CD4-positive, alpha-beta T cell treated with Interleukin-6 at 100 ng/mL for 8 hours (primary cell): ENCODE measurements at places on chromosomes 4 and X.

DNA sequence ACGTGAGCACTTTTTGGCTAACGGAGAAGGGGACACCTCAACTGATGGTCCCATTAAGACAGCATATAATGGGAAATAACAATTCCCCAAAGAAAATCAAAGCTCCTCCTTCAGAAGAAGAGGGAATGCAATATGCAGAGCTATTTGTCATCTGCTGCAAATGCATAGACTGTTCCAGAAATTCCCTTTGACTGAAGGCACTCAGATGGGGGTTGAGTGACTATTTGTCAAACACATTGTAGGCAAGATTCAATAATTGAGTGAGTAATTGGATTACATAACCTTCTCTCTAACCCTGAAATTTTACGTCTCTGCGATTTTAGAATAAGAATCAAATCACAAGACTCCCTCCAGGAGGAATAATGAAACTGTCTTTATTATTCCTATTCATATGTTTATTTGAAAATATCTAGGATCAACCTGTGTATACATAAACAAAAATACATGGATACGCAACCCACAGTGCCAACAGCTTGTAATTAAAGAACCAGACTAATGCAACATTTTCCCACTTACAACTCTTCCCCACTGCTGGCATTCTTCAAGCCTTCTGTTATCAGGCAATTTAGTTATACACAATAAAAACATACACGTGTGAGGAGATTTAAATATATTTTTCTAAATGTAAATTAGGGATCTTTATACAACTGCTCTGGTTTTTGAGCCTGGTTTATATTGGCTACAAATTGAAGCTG lies 256.6 kb downstream of the GBA3 start:
- no peak for DNase-seq

DNA sequence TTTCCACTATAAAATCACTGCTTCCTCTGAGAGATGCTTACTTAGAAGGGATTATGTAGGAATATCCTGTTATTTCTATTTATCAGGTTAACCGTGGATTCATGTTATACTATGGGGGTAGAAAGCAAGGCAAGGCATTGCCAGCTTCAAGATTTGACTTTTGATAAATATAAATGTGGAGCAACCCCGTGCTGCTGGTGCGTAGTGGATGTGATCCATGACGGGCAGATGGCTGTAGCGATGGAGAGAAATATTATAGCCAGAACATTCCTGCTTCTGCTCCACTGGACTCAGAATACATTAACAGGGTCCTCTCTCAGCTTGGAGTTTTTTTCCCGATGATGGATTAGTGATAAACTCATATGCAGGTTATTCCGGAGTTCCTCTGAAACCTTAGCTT lies 157.6 kb downstream of the TENM3 start:
- no peak for DNase-seq

DNA sequence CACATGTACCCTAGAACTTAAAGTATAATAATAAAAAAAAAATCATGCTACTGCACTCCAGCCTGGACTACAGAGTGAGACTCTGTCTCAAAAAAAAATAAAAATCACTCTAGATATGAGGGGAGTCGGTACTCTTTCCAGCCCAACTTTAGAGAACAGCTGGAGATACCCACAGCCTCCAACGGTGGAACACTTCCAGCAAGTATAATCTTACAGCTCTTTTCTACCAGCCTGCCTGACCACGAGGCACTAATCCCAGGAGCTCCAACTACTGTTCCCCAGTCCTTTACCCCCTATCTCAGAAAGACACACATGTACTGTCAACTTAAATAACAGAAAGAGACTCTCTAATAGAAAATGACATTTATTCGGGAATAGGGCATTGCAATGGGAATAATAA lies 46.8 kb downstream of the STEEP1 start:
- DNase-seq, result no peak

- no peak for DNase-seq
These were observed 25.9 kb downstream of the EIF2S3 start for GRCh38 chrX:24080704-24081103.

DNA sequence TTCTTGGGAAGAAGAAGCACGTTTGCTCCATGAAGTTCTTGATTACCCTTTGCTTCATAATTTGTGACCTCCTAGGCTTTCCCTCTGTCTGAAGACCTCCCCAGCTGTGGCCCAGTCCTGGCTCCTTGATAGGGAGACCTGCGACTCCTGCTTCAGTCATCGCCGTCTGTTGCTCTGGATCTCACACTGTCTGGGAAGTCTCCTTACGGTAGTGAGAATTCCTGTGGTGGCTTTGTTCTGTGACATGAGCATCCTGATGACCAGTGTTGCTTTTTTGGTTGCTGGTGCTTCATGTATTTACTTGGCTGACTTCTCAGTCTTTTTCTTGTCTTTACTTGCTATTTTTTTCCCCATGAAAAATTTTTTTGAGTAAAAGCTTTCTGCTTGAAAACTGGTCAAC lies 44.2 kb downstream of the JADE1 start:
- no peak for DNase-seq

DNA sequence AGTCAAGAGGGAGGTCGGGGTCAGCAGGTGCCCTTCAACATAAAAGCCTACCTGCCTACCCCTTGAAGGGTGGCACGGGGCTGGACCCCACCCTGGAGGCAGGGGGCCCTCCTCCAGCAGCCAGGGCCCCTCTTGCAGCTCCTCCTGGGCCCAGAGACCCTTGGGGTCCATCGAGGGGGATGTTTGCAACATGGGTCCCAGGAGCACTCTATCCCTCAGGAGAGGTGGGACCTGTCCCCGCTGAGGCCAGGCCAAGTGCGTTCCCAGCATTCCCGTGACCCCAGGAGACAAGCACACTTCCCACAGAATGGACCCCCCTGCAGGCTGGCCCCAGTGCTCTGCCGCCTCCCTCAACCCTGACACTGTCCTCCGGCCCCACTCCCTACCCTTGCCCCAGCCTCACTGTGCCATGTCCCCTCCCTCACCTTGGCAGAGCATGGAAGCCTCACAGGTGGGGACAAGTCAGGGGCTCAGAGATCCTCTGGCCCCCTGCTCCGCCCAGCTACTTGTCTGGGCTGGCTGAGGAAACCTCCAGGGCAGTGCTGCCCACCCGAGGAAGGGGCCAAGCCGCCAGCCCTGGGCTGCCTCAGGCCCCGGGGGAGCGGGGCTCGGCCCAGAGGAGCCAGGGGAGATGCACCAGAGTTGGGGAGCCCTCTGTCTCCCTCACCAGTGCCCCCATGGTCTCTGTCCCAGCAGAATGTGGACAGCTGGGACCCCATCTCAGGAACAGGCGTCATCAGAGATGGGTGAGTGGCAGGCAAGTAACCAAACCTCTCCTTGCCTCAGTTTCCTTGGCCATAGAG lies 2.2 kb downstream of the MXD4 start:
- DNase-seq, result no peak

GRCh38 chr4:10226756-10227155 lies 110.2 kb upstream of the WDR1 start:
- no peak for DNase-seq

DNA sequence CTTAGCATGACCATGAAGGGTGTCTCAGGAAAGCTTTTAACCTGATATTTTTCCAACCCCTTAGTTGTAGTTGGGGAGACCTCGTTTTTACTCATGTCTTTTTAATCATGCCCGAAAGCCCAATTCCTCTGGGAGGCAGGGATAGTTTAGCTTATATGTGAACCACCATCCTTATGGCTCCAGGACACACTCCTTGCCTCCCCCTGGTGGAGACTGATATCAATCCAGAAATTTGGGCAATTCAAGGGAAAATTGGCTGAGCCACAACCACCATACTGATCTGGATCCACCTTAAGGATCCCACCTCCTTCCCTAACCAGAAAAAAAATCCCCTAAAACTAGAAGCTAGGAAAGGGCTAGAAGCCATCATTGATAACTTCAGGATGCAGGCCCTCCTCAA lies 13.4 kb upstream of the COL25A1 start:
- DNase-seq, result no peak

DNA sequence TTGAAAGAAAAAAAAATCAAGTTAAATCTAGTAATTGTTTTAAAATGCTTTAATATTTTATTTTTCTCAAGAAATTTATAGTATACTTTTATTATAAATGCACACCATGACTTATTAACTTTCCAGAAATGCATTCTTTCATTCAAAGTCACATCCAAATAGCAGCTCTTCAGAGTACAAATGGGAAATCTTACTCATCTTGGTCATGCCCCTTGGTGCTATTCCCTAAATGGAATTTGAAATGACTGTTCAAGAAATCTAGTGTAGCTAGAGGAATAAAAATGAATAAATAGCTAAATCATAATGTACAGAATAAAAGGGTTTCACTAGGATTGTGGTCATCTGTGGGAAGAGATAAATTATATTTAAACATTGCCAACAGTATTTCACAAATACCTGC lies 1139.7 kb downstream of the PCDH18 start:
- DNase-seq, result no peak
